CD4-positive, alpha-beta T cell treated with Interleukin-4 for 4 hours (primary cell): ENCODE measurements at places on chromosomes 7 and 10.

DNA sequence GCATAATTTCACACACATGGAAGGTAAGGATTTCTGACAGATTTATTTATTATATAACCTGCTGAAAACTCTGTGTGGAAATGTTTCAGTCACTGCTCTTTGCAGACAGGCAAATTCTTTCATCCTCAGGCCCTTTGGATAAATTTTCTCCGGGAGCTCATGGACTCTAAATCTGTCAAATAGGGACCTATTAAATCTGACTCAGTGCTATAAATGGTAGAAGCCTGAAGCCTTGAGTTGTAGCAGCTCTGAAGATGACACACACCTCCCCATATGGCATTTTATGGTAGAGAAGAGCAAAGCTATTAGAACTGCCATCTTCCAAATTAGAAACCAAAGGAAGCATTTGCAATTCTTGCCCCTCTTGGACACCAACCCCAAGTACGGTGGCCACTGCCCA lies 808.7 kb downstream of the XPNPEP1 start:
- DNase-seq, result no peak

- no peak for DNase-seq
These were observed 1080.4 kb downstream of the CNTNAP2 start for GRCh38 chr7:147197006-147197405.

DNA sequence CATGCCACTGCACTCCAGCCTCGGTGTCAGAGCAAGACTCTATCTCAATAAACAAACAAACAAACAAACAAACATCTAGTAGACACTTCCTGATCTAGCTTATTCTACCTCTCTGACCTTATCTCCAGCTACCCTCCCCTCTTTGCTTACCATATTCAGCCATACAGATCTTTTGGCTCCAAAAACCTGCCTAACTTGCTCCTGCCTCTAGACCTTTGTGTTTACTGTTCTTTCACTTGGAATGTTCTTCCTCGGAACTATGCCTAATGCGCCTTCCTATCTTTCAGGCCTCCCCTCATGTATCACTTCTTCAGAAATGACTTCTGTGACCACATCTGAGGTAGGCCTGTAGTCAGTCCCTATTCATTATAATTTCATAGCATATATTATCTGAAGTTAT lies 20.3 kb upstream of the WNT8B start:
- no peak for DNase-seq

DNA sequence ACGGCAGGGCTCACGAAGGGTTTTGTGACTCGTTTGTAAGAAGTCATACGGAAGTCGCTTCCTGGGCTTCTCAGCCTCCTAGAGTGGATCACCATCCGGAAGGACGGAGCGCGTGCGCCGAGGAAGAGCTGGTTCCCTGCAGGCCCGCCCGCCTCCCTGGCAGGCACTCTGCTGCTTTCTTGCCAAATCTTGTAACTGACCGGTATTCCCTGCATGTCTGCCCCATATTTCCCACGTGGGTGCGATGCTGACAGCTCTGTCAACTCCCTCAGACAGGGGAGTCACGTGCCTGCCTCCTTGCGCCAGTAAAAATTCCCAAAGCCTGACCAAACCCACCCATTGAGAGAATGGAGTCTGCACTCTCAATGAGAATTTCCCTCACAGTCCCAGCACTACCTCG lies 12.7 kb downstream of the SHH start:
- DNase-seq, result no peak

DNA sequence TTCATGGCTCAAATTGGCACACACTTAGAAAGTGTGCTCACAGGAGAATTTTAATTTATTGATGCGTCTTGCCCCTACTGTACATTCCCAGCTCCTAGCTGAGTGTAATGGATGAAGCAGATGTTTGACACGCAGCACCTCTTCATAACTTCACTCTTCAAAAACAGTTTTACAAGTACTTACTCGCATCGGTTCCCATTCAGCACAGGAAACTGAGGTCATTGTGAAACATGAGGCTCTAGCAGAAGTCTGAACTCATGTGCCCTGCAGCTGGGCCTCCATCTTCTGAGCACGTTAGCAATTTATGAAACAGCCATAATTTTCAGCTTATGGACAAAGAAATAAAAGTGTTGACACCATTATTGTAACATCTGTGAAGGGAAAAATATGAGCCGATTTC lies 558.9 kb upstream of the MGMT start:
- no peak for DNase-seq

- no peak for DNase-seq
These were observed 10.2 kb downstream of the PYROXD2 start for GRCh38 chr10:98404571-98405359.

- DNase-seq, result no peak
These were observed 178.1 kb downstream of the EVX1 start for GRCh38 chr7:27420702-27421101.

- DNase-seq, result peak; percentile 62
These were observed 49.7 kb downstream of the DNAJC12 start for GRCh38 chr10:67788028-67788886.

DNA sequence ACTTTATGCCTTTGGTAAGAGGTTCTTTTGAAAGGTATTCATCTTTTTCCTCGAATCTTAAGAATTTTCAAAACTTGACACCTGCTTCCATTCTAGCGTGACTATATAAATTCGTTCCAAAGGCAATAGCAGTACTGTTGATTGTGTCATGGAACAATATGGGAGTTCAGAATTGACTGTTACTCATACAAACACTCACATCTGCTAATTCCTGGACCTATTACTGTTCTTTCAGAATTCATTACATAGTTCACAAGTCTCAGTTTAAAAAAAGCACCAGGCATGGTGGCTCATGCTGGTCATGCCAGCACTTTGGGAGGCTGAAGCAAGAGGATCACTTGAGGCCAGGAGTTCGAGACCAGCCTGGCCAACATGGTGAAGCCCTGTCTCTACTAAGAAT lies 80.9 kb downstream of the CACNB2 start:
- no peak for DNase-seq

DNA sequence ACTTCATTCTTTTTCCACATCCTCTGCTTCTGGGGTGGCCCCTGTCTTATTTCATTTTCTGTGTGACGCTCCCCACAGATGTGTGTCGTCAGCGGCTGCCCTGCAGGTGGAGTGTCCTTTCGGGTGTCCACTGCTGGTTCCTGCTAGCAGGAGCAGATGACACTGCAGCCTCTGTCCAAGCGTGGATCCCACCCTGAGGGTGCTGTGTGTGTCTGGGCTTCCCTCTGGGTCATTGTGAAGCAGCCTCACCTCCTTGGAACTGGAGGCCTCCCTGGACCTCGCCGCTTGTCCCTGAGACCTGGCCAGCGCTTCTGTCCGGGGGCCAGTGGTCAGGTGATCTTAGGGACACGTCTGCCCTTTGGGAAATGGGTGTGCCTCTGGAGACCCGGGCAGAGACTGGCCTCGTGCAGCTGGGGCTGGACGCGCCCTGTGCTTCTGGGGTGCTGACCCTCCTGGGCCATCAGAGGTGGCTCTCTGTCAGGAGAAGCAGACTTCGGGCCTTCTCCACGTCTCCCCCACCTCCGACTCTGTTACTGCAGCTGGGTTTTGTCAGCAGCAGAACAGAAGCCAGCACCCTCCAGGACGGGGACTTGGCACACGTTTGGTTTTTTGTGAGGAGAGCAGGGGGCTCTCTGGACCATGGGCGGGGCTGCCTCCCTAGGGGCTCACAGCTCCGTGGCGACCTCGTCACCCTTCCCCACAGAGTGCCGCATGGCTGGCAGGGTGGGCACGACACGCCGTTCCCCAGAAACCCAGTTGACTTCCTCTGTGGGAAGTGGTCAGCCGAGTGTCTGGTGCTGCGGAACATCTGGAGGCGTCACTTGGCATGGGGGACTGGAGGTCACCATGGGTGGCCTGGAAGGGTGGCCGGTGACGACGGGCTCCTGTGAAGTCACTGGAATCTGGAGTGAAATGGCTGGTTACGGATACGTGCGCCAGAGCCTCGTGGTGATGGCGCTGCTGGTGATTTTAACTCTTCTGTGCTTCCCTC lies 48.4 kb downstream of the INPP5A start:
- no peak for DNase-seq

DNA sequence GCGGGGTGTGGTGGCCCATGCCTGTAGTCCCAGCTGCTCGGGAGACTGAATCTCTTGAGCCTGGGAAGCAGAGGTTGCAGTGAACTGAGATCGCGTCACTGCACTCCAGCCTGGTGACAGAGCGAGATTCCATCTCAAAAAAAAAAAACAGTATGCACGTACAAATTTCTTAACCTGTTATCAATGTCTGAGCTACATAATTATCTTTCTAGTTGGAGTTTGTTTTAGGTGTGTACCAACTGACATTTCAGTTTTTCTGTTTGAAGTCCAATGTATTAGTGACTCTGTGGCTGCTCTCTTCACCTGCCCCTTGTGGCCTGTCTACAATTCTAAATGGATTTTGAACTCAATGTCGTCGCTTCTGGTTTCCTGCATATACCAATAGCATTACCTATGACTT lies 40.3 kb downstream of the CD36 start:
- no peak for DNase-seq

- DNase-seq, result no peak
These were observed 16.0 kb downstream of the FAM13C start for GRCh38 chr10:59346321-59346720.

GRCh38 chr7:100604028-100604975 lies 2.1 kb downstream of the PCOLCE start:
- DNase-seq, result peak; percentile 82

GRCh38 chr7:47536661-47537611 lies 45.0 kb downstream of the TNS3 start:
- DNase-seq, result no peak

DNA sequence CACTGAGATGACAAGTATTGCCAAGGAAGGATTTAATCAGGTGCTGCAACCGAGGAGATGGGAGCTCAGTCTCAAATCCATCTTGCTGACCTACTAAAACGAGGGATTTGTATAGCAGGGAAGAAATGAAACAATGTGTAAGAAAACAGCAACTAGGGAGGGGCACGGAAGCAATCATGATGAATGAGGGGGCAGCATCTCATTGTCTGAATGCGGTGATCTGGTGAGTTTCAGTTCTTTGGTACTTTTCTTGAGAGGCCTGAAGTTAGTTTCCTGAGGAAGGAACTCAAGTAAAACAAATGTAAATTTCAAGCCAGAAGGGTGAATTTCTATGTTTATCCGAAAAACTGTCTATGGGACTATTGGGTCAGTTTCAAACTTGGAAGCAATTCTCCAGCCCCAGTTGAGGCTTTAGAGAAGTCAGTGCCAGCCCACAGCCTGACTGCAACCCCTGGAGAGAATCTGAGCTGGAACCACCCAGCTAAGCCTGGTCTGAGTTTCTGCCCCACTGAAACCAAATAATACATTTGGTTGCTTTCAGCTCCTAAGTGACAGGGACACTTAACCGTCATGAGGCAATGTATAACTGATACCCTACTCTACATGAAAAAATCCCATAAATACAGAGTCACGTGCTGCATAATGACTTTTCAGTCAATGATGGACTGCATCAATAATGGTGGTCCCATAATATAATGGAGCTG lies 45.8 kb upstream of the TNS3 start:
- no peak for DNase-seq

DNA sequence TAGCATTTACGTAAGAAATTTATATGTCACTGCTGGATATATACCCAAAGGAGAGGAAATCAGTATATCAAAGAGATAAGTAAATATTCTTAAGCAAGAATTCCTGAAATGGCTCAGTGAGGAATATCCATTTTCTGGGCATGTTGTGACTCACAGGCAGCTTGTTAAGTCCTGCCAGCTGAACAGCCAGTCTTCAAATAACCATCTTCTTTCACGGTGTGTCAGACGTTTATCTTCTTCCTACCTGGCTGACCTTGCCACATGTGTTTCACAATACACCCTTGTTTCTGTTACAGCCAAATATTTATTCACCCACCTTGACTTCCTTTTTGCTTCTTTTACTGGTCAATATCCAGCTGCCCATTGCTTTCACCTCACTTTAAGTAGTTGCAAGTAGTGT lies 648.1 kb downstream of the ANKRD7 start:
- no peak for DNase-seq

DNA sequence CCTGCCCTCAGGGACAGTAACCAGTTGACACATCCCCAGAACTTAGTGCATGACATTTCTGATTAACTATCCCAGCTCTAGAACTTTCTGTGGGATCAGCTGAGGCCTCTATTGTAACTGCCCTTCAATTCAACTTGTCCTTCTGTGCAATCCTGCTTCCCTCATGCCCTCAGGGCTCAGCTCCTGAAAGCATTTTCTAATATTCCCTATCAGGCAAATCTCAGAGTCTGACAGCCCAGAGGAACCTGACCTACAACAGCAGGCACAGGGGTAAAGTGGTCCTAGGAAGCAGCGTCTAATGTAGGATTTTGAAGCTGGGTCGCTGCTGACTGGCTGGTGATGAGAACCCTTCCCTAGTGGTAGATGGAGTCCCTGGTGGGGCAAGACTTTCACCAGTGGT lies 13.6 kb upstream of the STN1 start:
- no peak for DNase-seq

GRCh38 chr7:121372376-121373010 lies 23.6 kb downstream of the FAM3C start:
- peak; percentile 30 for DNase-seq

DNA sequence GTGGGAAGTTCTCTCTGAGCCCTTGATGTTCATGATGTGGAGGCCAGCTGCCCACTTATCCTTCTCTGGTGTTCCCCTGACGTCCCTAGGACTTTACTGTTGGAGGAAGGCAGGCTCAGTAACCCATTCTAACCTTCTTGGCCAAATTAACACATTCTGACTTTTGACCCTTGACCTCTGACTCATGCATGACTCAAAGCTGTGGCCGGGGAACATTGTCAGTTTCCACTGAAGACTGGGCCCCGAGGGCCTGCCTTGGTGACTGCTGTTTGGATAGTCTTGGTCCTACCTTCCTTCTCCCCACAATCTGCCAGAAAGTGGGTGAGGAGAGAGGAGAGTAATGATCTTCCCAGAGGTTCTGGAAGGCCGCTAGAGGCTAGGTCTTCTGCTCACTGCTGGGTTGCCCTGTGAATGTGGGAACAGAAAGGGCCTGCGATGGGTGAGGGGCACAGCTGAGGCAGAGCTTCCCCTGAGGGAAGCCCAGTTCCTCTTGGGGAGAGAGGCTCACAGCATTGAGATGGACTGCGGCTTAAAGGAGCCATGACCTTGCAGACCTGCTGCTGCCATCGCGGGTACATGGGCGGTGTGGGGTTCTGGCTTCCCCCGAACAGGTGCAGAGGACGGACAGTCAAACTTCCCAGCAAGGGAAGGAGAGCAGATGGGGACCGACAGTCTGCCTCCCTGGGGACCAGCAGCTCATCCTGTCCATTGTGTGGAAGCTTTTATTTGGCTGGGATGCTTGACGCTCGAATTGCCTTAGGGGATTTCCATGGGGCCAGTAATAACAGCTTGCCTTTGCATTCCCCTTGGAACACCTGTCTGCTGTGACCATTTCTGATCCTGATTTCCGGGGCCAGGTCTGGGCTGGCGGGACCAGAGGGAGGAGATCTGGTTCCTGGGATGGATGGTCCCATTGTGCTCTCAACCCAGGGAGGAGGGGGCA lies 43.8 kb downstream of the ADAMTS14 start:
- DNase-seq, result no peak

DNA sequence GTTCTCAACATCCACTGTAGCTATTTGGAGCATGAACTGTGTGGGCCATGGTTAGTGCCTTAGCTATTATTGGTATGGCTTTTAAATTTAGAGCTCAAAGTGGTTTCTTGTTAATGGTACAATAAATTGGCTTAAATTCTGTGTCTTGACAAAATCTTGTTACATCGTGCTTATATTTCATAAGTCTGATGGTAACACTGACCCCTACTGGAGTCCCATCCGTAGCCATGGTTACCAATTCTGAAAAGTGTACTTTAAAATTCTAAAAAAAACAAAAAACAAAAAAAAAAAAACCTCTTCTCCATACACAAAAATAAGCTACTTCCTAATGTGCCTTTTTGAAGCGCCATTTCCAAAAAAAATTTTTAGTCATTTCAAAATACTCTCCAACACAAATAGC lies 6.4 kb upstream of the RPP30 start:
- no peak for DNase-seq

GRCh38 chr7:125122173-125122572 lies 192.5 kb upstream of the POT1 start:
- DNase-seq, result no peak
